Astrocyte of the spinal cord (primary cell): ENCODE measurements at places on chromosomes 13 and 19.

- DNase-seq, result peak; percentile 60
These were observed 299.3 kb downstream of the NDFIP2 start for GRCh38 chr13:79780240-79780639.

DNA sequence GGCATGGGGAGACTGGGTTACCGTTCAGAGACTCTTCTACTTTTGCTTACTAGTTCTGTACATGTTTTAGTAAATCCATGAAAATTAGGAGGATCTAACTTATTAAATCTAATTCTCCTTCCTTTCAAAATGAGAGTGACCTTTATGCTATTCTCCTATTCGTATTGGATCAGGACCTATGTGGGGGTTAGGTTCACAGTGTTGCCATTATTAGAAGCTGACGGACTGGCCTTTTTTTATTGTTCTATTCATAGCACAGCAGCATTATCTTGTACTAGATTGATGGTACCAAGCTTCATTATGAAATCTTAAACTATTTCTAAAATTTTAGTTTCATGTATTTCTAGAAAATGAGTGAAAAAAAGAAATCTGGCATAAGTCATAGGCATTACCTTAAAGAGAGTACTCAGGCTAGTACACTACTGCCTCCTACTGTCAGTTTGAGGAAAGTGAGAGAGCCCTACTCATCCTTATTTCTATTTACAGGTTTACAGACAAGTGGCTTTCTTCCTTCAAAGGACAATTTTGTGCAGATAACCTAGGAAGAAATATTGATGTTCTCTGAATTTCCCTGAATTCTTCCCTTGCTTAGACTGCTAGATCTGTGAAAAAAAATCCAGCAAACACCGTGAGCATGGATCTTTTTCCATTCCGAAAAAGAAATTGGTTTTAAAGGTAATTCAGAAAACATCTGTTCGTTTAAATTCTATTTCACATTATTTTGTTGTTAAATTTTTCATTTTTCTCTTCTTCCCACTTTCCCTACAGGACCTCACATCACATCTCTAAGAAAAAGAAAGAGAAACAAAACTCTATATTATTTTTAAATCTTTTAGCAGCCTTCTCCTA lies 485.5 kb downstream of the DIAPH3 start:
- peak; percentile 71 for DNase-seq

DNA sequence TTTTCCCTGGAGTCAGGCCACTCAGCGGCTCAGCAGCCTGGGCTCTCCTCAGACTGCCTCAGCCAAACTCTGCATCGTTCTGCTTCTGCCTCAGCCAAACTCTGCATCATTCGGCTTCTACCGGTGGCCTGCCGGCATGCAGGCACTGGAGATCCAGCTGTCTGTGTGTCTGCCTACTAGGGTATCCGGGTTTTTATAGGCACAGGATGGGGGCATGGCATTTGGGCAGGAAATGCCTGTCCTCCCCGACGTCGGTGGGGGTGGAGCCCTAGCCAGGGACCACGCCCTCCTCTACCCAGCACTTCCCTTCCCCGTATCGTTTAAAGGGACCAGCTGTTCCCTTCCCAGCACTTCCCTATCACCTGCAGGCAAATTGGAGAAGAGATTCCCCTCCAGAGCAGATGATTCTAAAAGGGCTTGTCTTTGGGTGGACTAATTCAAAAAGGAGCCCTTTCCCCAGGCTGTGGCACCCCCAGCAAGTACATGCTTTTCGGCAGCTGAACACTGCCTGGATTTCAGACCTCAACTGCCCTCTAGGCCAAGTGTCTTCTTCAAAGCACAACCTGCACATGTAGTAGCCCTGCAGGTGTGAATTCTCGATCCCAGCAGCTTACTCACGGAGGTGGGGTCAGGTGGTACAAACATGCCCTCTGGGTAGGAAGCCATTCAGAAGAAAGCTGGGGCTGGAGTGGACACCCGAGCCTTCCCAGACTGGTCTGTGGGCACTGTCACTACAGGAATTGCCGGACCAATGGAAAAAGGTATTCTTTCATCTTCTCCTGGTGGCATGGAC lies 25.4 kb upstream of the GPR12 start:
- no peak for DNase-seq

- DNase-seq, result no peak
These were observed 56.1 kb downstream of the DNM2 start for GRCh38 chr19:10773969-10774368.

GRCh38 chr13:44732503-44733098 lies 156.5 kb upstream of the TSC22D1 start:
- no peak for DNase-seq

- no peak for DNase-seq
These were observed 87.8 kb downstream of the FNDC3A start for GRCh38 chr13:49063497-49063896.

DNA sequence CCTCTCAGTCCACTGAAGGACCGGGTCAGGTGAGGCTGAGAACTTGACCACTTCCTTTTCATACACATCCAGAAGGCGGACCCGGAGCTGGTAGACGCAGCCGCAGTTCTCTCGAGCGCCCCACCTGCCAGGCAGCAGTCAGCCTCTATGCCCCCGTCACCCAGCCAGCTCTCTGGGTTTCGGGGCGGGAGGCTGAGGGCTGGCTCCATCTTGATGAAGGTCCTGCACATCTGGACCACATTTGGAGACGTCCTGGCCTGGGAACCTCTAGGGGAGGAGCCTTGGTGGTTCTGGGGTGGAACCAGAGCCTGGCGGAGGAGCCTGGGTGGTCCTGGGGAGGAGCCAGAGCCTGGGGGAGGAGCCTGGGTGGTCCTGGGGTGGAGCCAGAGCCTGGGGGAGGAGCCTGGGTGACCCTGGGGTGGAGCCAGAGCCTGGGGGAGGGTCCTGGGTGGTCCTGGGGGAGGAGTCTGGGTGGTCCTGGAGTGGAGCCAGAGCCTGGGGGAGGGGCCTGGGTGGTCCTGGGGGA lies 14.3 kb downstream of the MRPS12 start:
- no peak for DNase-seq

DNA sequence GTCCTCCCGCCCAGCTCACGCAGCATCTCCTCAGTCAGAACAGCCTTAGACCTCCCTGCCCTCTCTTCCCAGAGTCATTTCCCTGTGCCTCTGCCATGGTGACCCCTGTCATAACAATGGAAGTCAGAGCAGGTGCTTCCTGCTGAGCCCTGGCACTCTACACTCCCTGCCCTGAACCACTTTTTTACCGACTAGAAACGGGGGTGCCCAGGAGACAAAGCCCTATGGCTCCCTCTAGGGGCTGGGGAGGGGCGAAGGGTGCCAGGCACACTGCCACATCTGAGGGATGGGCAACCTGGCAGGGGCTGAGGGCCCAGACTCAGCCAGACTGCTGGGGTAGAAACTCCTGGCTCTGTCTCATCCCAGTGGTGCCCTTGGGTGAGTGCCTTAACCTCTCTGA lies 16.4 kb downstream of the ZNF574 start:
- no peak for DNase-seq

GRCh38 chr19:28210886-28211285 lies 1002.1 kb downstream of the UQCRFS1 start:
- no peak for DNase-seq

DNA sequence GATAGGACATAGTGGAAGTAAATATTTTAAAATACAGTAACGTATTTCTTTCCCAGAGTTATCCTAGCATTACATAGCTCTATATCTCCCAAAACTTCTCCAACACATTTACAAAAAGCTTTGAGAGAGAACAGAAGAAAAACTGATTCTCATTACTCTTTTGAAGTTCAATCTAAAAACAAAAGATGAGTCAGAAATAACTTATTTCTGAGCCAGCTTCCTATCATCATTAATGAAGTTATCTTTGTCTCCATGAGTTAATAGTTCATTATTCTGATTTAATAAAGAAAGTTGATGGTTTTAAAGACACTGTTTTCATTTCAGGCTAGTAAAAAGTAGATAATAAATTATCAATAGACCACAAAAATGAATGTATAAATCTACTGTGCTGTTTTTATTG lies 446.7 kb upstream of the SPRY2 start:
- DNase-seq, result no peak

DNA sequence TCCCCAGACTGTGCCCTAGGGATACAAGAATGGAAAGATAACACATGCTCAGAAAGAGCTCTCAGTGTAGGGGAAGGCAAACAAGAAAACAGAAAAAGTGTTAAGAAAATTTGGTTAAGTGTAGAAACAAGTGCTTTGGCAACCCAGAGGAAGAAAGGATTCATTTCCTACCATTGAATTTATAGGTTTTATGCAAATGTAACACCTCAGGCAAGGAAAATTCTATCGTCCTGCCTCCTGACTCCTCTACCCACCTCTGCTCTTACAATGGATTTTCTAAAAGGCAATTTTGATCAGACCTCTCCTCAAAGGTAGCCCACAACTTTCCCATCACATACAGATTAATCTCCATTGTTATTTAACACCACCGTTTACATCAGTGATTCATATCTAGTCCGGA lies 298.7 kb downstream of the RFC3 start:
- DNase-seq, result no peak

DNA sequence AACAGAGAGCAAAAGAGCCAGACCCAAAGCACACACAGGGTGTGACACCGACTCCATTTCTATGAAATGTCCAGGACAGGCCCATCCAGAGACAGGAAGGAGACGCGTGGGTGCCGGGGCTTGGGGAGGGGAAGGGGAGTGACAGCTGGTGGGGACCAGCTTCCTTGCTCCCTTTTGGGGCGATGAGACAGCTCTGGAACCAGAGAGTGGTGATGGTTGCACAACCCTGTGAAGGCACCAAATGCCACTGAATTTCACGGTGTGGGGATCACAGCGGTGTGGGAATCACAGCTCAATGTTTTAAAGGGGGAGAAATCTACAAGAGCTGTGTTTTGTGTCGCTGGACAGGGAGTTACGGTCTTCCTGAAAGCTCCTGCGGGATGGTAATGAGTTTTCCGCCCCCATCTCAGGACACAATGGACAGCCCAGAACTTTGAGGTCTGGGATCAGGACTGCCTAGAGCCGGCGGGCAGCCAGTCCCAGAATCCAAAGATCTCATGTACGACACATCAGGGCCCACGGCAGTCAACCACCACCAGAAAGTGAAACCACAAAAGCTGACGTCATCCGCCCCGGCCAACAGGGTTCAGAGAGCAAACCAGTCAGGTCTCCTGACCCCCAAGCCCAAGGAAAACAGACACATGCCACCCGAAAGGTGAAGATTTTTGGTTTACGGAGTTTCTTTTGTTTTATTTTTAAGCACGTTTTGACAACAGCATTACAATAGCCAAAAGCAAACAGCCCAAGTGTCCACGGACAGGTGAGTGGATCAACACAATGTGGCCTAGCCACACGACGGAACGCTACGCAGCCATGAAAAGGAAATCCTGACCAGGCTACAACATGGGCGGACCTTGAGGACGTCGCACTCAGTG lies 7.3 kb downstream of the SGTA start:
- DNase-seq, result peak; percentile 50

DNA sequence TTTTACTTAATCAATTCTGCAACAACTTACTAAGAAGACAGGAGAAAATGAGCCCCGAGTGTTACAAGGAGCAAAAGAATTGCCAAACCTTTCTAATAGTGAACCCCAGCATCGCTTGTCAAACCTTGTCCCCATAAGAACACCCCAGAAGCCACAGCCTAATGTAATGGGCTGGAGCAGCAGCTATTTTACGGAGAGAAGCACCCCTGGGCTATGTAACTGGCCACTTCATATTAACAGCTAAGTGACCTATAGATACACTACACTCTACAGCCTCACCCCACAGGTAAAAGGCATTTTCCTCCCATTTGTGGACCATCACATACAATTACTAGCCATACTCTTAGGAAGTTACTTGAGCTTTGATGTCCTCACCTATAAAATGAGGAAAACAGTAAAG lies 27.3 kb upstream of the CPB2 start:
- no peak for DNase-seq

- DNase-seq, result peak; percentile 93
These were observed 216.6 kb upstream of the SLC10A2 start for GRCh38 chr13:103282571-103283450.

DNA sequence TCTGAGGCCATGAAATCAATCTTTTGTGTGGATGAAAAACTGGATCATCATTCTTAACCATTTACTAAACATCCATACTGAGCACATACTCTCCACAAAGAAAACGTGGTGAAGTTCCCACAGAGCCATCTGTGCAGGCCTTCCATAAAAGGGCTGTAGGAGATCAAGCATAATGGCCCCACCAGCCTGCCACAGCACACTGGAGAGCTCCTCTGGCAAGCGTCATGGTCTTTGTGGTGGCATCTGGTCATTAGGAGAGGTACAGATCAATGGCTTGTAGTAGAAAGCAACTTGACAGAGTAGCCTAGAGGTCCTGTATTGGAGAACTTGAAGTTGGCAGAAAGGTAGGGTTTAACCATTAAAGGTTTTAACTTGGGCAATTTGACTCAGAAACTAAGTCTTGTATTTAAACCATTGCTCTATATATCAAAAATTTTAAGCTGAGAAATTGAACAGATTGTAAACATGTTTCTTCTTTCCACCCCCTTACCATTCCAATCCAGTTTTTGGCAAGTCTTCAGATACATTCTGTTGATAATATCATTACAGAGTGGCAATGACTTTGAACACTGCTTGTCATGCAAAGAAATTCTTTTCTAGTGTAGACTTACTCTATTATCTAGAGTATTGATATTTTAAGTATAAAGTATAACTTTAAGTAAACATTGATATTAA lies 128.3 kb downstream of the LMO7 start:
- DNase-seq, result no peak

DNA sequence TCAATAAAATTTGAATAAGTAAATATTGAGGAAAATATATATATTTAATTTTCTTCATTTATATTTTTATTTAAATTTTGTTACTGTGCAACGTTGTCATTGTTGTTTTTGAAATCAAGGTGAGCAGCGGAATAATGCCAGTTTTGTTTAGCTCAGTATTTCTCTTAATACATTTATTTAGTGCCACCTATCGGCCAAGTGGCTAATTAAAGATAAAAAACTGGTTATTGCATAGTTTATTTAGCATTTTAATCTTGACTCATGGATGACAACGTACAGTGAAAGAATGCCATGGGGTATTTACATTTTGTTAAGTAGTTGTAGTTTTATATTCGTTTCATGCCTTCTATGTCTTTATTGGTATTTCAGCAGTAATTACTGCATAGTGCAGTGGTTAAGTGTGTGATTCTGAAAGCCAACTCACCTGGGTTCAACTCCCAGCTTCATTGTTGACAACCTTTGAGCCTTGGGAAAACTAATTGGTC lies 265.9 kb downstream of the MYO16 start:
- peak; percentile 63 for DNase-seq
